ENCODE measurements at places on chromosomes 13 and 19.

DNA sequence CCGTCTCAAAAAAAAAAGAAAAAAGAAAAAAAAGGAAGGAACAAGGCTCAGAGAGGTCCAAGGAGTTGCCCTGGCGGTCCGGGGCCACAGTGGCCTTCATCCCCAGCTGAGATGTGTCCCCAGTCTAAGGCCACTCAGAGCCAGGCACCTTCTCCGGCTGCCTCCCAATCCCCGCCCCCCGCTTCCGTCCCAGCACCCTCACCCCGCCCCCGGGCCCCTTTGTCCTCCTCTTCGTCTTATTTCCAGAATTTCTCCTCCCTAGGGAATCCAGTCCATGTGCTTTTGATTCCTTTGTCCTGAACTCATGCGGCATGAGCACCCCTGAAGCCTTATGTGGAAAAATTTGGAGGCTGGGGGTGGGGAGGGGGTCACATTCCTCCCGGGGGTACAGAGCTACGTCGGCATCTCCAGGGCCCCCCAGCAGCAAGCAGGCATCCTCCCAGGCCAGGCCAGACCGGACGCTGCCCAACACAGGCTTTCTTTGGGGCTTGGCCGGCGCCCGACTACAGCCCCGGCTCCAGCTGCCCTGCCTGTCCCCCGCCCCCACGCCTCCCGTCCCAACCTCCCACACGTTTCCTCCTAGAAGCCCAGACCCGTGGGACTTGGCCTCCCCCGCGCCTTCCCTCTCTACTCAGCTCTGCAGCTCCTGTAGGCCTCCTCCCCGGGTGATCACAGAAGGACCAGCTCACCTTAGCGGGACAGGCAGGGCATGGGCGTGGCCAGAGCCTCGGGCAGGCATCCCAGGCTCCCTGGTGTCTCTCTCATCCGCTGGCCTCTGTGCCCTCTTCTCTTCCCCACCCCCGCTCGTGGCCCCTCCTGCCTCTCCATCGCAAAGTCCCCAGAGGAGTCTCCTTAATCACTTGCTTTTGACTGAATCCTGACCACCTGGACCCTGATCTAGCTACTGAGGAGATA lies 17.8 kb upstream of the ADGRE5 start:
- DNase-seq = peak; percentile 91

- DNase-seq = no peak
Measured at GRCh38 chr13:109790942-109791605, 4.7 kb upstream of the IRS2 start.

- no peak for DNase-seq
Measured at GRCh38 chr19:56538761-56539263, at the start of gene ZFP28. TSS of gene ZFP28 (plus strand) at chr19:56538948. CDS start at chr19:56539019, 71 bp downstream.

GRCh38 chr13:46495651-46496050 lies 57.3 kb upstream of the LRCH1 start:
- no peak for DNase-seq

DNA sequence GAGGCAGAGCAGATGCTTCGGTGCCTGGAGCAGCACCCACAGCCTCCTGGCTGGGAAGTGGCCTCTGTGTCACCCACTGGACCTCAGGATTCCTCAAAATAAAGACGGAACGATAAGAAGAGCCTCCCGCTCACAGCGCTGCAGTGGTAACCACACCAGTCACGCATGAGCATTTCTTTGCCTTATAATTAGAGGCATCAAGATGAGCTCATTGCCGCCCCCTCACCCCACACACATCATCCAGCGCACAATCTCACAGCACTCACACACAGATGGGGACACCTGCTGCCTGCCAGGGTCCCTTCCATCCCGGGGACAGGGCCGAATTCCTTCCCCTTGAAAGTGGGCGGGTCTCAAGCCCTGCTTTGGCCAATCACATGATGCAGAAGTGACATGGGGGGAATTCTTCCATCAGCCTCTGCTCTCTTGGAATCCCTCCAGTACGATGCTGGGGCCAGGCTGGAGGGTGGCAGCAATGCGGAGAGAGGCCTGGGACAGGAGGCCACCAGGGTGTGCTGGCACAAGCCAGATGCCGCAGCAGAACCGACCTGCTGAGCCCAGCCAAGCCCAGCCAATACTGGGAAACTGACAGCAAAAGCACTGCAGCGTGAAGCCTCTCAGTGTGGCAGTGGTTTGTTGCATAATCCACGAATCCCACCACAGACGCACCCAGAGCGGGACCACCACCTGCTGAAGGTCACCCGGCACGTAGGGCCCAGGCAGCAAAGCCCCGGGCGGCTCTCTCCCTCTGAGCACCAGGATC lies 16.0 kb downstream of the PIP5K1C start:
- no peak for DNase-seq

DNA sequence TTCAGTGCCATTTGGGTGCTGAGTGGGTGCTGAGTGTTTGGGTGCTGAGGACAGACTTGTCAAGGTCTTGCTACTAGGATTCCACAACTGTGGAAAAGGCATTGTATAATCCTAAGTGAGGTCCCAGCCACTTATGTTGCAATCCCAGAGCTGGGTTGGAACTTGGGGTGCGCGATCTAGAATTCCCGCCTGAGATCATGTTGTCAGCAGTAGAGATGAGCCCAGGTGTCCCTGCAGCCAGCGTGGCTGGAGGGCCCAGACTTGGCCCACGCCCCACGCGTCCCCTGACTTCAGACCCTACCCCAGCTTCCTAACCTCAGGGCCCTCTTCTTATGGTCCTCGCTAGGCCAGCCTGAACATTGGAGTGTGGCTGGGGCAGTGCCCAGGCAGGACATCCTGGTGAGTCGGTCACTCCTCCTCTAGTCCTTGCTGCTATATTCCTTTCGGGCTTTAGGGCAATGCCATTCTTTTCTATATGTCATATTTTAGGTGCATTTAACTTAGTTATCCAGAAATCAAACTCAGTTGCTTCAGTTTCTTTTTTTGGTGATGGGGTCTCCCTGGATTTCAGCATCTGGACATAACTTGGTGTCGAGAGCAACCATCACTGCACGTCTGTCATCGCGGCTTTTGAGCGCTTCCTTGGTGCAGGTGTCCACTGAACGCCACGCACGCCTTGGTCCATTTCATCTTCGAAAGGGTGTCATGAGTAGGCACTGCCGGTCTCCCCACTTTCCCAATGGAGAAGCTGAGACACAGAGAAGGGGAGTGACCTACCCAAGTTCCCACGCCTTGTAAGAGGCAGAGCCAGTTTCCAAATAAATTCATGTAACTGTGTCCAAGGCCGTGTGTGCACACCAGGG lies 46.4 kb upstream of the F7 start:
- DNase-seq = no peak

- DNase-seq = peak; percentile 63
Measured at GRCh38 chr19:378706-379105, 30.2 kb downstream of the C2CD4C start.

GRCh38 chr13:30864433-30865122 lies 41.5 kb upstream of the MEDAG start:
- no peak for DNase-seq

DNA sequence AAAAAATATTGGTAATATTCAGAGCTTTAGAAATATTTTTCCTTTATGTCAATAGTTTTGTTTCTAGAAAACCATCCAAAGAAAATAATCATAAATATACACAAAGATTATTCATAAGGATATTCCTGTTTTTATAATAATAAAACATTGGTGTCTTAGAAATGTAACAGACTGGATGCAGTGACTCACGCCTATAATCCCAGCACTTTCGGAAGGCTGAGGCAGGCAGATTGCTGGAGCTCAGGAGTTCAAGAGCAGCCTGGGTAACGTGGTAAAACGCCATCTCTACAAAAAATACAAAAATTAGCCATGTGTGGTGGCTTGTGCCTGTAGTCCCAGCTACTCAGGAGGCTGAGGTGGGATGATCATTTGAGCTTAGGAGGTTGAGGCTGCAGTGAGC lies 106.8 kb downstream of the DHRS12 start:
- no peak for DNase-seq

- no peak for DNase-seq
Measured at GRCh38 chr13:24650161-24650560, 30.0 kb upstream of the ATP12A start.

DNA sequence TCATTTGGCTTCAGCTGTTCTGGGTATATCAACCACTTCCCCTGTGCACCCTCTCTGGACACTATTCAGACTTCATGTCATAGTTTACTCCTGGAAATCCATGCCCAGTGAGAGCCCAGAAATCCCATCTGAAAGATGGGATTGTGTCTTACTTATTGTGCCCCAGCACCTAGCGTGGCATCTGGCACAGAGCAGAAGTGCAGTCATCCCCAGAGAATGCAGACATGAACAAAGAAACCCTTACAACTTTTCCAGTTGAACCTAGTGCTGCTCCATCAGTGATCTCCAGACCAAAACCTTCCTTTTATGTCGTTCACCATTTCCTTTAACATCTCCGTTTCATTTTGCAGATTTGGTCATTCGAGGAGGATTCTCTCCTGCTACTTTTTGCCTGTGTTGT lies 60.6 kb downstream of the MBNL2 start:
- DNase-seq = no peak

- DNase-seq = no peak
Measured at GRCh38 chr19:32067685-32068084, 277.7 kb upstream of the ZNF507 start.

- DNase-seq = no peak
Measured at GRCh38 chr13:53137779-53138178, 109.2 kb downstream of the OLFM4 start.

- no peak for DNase-seq
Measured at GRCh38 chr19:33024398-33024797, 40.3 kb downstream of the RHPN2 start.
